Foreskin fibroblast (primary cell): ENCODE measurements at places on chromosomes 12 and 14.

DNA sequence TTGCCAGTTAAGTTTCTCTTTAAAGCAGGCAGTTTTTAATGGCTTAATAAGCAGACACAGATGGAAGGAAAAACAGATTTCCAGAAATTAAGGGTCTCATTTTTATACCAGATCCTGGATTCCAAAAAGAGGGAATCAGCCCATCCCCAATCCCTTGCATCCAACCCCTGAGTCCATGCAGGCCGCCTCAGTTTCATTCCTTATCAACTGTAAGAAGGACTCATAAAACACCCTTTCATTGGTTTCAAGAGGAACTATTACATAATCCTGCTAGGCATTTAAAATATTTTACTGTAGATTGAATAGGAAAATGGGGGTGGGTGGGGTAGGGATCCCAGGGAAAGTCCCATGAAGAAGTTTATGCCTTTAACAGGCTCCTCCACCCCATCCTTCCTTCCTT lies 9.4 kb downstream of the CCDC184 start:
- no peak for DNase-seq

GRCh38 chr12:74431801-74432200 lies 105.8 kb upstream of the ATXN7L3B start:
- no peak for DNase-seq

DNA sequence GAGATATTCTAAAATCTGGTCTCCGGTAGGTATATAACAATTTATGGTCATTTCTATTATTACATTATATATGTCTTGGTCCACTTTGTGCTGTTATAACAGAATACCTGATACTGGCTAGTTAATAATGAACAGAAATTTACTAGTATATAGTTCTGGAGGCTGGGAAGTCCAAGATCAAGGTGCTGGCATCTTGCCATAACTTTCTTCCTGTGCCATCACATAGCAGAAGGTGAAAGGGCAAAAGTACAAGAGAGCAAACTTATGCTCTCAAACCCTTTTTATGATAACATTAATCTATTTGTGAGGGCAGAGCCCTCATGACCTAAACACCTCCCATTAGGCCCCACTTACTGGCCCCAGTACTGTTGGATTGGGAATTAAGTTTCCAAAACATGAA lies 17.9 kb upstream of the BATF start:
- DNase-seq: no peak

GRCh38 chr14:61145034-61145902 lies 135.9 kb downstream of the TMEM30B start:
- DNase-seq: peak; percentile 94

DNA sequence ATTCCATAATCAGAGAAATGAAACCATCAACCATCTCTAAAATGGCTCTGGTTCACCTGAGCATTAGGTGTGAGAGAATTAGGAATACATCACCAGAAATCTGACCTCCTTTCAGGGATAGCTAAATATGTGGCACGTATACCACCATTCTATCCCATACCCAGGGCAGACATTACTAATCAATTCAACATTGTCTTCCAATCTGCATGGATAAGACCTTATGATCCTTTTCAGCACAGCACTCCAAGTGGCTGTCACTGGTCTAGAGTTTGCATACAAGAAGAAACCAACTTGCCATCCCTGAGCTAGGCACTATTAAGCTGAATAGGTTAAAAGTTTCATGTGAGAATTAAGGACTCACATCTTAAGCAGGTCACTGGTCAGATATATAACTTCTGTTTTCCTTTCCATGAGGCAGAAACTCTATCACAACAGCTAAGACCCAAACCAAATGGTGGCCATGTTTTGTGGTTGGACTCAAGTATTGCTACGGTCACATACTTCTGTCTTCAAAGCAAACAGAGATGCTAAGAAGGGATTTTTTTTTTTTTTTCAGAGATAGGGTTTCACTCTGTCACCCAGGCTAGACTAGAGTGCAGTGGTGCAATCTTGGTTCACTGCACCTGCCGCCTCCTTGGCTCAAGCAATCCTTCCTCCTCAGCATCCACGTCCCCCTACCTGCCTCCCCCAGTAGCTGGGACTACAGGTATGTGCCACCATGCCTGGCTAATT lies 249.0 kb downstream of the DPF3 start:
- DNase-seq: no peak

DNA sequence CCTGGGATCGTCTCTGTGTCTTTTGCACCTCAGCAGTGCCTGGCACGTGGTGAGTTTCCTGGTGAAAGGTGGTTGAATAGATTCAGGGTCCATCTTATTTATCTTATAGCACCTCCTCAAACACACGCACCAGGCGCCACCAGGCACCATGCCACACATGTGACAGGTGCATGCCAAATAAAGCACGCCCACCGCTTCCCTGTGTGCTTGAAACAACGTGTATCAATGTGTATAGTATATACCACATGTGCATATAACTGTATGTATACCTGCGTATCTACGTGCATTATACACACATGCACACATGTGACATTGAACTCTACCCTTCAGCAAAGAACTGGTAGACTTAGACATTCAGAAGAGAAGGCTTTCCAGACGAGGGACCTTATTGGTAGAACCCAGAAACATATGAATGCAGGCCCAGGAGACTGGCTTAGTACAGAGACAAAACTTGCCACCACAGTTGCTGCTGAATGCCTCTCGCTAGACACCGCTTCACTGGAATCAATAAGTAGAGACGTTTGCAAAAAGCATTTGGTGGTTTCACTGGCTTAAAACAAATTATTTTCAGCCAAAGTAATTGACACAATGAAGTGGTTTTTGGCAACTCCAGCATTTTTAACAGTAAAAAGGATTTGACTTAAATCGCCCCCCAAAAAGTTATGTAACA lies 10.0 kb downstream of the EML1 start:
- DNase-seq: no peak

DNA sequence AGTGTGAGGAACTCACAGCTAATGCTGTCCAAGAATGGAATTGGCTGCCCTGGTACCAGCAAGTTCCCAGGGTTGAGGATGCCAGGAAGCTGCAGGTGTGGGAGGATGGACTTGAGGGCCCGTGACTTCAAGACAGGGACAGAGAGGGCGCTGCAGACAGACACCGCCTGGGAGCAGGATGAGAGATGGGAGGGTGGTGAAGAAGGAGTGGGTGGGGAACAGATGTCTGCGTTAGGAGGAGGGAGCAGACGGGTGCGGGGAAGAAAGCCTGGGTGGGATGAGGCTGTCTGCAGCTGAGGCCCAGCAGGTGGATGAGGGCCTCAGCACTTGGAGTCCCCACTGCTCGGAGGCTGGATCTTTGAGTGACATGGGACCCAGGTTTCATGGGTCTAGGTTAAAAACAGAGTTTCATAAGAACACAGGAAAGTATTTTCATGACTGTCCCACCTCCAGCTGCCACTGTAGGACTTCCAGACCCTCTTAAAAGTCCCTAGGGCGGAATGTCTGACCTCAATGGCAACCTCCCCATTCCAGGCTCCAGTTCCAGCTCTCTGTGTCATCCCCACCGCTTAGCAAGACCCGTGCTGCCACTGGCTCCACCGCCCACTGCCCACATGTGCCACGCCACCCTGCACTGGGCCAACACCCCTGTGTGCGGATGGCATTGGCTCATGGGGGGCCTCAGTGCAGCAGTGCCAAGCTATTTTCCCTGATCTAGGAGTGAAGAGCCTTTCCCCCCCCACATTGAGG lies 70.3 kb upstream of the SCN8A start:
- DNase-seq: no peak

DNA sequence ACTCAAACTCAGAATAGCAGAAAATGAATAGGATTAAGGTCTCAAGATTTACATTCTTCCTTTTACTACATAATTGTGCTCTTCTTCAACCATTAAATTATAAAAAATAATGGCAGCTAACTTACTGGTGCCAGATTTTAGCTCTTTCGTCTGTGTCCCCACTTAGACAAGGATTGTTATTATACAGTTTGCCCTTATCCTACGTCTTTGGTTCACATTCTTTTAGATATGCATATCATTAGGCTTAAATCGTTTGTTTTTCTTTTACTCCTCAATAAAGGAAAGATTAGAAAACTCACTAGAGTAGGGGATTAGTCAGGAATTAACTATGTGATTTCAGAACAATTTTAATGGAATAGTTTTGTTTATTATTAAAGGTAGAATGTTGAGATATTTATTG lies 129.6 kb upstream of the GARIN2 start:
- DNase-seq: no peak
